ENCODE measurements at places on chromosomes 7 and 10. TPM values are rescaled to one million over a fixed set of nuclear protein-coding genes. Genes with fewer than 3 reads are reported as not detected.

DNA sequence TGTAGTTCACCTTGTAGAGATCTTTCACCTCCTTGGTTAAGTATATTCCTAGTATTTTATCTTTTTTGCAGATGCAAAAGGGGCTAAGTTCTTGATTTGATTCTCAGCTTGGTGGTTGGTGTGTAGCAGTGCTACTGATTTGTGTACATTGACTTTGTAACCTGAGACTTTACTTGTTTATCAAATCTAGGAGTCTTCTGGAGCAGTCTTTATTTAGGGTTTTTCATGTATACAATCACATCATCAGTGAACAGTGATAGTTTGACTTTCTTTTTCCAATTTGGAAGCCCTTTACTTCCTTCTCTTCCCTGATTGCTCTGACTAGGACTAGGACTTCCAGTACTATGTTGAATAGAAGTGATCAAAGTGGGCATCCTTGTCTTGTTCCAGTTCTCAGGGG lies 33.8 kb downstream of the GPR22 start:
- peaks cover 12% of the 10 kb centered on the region for H3K36me3 ChIP-seq
- no peak for DNase-seq
- H3K27me3 ChIP-seq: no peaks in the 10 kb centered on the region
- no peaks in the 10 kb centered on the region for H3K4me1 ChIP-seq
- no peak overlapping the region for H3K27ac ChIP-seq

Gene GIMAP4
- 6.4 TPM for total RNA-seq

- no peak overlapping the region for H3K27ac ChIP-seq
- H3K4me3 ChIP-seq: no peak overlapping the region
- no peak for DNase-seq
- H3K36me3 ChIP-seq: no peaks in the 10 kb centered on the region
These were observed 27.7 kb downstream of the SUGCT start for GRCh38 chr7:40162516-40162915.

- no peak for DNase-seq
- H3K27me3 ChIP-seq: no peaks in the 10 kb centered on the region
- H3K27ac ChIP-seq: no peak overlapping the region
- no peaks in the 10 kb centered on the region for H3K36me3 ChIP-seq
These were observed 181.6 kb upstream of the LRGUK start for GRCh38 chr7:133945497-133945896.

Gene SLC13A1
- total RNA-seq: not detected

Gene EBLN1
- total RNA-seq: not detected

DNA sequence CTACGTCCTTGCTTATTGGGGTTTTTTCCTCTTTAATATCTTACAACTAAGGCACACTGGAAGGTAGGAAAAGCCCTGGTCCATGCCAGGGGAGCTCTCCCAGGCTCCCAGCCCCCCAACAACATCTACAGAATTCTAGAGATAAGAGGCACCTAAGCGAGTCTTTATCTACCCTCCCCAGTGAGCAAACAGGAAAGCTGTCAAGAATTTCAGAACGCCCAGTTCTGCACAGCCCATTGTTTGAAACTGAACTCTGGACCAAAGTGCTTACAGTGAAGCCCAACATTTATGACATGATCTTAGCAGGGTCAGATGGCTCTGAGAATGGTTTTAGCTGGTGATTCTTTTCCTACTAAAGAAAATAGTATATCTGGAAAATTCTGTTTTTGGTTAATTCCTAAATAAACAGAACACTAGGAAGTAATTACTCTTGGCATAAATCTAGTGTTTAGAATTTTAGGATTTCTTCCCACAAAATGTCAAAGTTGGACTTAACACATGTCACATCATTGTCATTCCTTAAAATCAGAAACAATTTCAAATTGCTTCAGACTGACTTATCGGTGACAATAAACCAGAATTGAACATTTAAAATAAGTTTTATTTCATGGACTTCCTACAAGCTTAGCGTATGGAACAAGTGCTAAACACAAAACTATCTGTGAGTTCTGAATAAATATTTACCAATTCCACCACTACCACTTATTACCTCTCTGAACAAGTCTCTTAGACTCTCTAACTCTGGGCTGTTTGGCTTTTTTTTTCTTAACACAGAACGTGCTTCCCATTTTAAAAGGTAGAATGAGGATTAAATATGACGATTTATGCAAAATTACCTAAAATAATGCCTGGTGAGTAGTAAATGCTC lies 31.3 kb upstream of the RNF32 start:
- DNase-seq: no peak
- peaks cover 18% of the 10 kb centered on the region for H3K4me1 ChIP-seq
- H3K27ac ChIP-seq: peak overlapping the region; percentile 82
- no peaks in the 10 kb centered on the region for H3K36me3 ChIP-seq
- peaks cover 2% of the 10 kb centered on the region for H3K27me3 ChIP-seq
- H3K4me3 ChIP-seq: no peak overlapping the region

- DNase-seq: peak; percentile 22
- H3K4me3 ChIP-seq: no peak overlapping the region
- peak overlapping the region; percentile 74 for H3K27ac ChIP-seq
- peaks cover 4% of the 10 kb centered on the region for H3K36me3 ChIP-seq
- peaks cover 4% of the 10 kb centered on the region for H3K27me3 ChIP-seq
These were observed 168.3 kb upstream of the AUTS2 start for GRCh38 chr7:69429911-69430383.

- peaks cover 76% of the 10 kb centered on the region for H3K4me1 ChIP-seq
- H3K27ac ChIP-seq: peak overlapping the region; percentile 98
- H3K27me3 ChIP-seq: peaks cover 5% of the 10 kb centered on the region
- peak overlapping the region; percentile 63 for H3K4me3 ChIP-seq
- no peaks in the 10 kb centered on the region for H3K36me3 ChIP-seq
- DNase-seq: no peak
These were observed 15.1 kb upstream of the RALA start for GRCh38 chr7:39608278-39608677.

Gene ANXA8L1
- not detected for total RNA-seq

- H3K27ac ChIP-seq: no peak overlapping the region
- H3K36me3 ChIP-seq: no peaks in the 10 kb centered on the region
- H3K4me3 ChIP-seq: no peak overlapping the region
These were observed 13.1 kb upstream of the GPR141 start for GRCh38 chr7:37670436-37670835.

- H3K4me1 ChIP-seq: no peaks in the 10 kb centered on the region
- DNase-seq: no peak
- H3K4me3 ChIP-seq: no peak overlapping the region
- no peaks in the 10 kb centered on the region for H3K36me3 ChIP-seq
- H3K27ac ChIP-seq: no peak overlapping the region
- H3K27me3 ChIP-seq: peaks cover 2% of the 10 kb centered on the region
These were observed 204.7 kb downstream of the DGKI start for GRCh38 chr7:137642031-137642430.

Gene GIMAP6
- 47.7 TPM for total RNA-seq

DNA sequence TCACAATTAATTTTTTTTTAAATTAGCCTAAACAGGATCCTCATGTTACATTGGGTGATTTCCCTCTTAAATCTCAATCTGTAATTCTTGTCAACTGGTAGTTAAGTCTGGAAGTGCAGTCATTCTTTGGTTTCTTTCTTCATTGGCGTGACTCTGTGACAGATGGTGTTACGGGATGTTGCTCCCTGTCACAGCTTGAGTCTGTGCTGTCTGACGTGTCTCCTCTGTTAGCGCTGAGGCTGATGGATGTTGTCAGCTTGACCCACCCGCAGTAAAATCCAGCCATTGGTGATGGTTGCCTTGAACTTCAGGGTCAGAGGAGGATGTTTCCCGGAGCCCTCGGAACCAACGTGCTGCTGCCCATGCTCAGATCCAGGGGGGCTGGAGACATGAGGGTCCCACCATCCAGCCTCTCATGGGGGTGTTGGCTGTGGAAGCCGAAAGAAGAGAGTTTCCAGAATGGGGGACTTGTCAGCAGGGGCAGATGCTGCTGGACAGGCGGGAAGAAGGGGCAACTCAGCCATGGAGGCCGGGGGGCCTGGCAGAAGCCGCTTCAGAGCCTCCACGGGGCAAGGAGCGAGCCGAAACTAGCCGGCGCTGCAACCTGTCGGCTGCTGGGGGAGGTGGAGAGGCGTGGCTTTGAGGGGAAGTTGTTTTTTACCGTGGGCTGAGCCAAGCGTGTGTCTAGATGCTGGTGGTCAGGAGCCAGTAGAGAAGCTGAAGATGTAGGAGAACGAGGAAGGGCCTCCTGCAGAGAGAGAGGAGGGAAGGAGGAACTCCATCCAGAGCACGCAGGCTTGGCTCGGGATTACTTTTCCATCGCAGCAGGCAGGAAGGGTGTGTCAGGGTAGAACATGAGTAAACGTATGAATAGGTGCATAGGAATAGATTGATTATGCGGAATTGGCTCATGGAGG lies 3.5 kb downstream of the SUN1 start:
- H3K27ac ChIP-seq: peak overlapping the region; percentile 24
- peaks cover 35% of the 10 kb centered on the region for H3K36me3 ChIP-seq
- peaks cover 22% of the 10 kb centered on the region for H3K4me1 ChIP-seq
- no peak overlapping the region for H3K4me3 ChIP-seq
- H3K27me3 ChIP-seq: peaks cover 22% of the 10 kb centered on the region
